ENCODE measurements at places on chromosomes 6 and 20. TPM values are rescaled to one million over a fixed set of nuclear protein-coding genes. Genes with fewer than 3 reads are reported as not detected.

FAM110A gene
- 2.3 TPM for total RNA-seq

PTPRT gene
- total RNA-seq: not detected

NFKBIE gene
- total RNA-seq: 12.4 TPM

POU3F2 gene
- total RNA-seq: 0.14 TPM

SH3BGRL2 gene
- 4.1 TPM for total RNA-seq

CYP24A1 gene
- total RNA-seq: not detected

C6orf163 gene
- total RNA-seq: 0.12 TPM

EYA2 gene
- 0.14 TPM for total RNA-seq

CUL9 gene
- total RNA-seq: 18.5 TPM

RIPOR2 gene
- total RNA-seq: not detected

SYNGAP1 gene
- total RNA-seq: 0.37 TPM

PHACTR3 gene
- total RNA-seq: 0.29 TPM

Measured in H4 (cell line).